ENCODE measurements at places on chromosomes 4 and X. TPM values are rescaled to one million over a fixed set of nuclear protein-coding genes. Genes with fewer than 3 reads are reported as not detected.

GRCh38 chr4:75708218-75708691, 16.1 kb upstream of the USO1 start:
- no peaks in the 10 kb centered on the region for H3K27me3 ChIP-seq
- no peaks in the 10 kb centered on the region for H3K36me3 ChIP-seq
- peaks cover 4% of the 10 kb centered on the region for H3K4me1 ChIP-seq
- DNase-seq: peak; percentile 79

GRCh38 chr4:99447079-99447478, 11.9 kb upstream of the ADH7 start:
- H3K36me3 ChIP-seq: no peaks in the 10 kb centered on the region
- peaks cover 2% of the 10 kb centered on the region for H3K27me3 ChIP-seq
- DNase-seq: no peak
- H3K4me3 ChIP-seq: no peak overlapping the region
- no peaks in the 10 kb centered on the region for H3K4me1 ChIP-seq

Gene SRPX
- not detected for polyA plus RNA-seq

Gene LDB2
- polyA plus RNA-seq: not detected

DNA sequence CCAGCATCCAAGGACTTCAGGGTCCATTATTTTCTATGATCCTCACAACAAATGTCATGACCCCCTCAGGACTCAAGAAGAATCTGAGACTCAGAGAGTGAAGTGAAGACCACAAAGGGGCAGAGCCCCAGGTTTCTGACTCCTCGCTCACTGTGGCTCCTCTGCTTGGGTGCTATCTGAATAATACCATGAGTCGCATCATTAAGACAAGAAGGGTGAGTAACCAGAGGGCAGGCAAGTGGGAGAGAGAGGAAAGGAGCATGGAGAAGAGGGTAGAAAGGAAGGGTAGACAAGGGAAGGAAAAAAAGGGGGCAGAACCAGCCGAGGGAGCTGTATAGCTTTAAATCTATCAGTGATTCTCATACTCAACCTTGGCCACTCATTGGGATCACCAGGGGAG, 15.5 kb upstream of the HSD17B10 start:
- H3K36me3 ChIP-seq: no peaks in the 10 kb centered on the region
- no peaks in the 10 kb centered on the region for H3K4me1 ChIP-seq
- H3K27me3 ChIP-seq: no peaks in the 10 kb centered on the region
- no peak overlapping the region for H3K27ac ChIP-seq
- no peak for DNase-seq

- no peaks in the 10 kb centered on the region for H3K36me3 ChIP-seq
- H3K4me3 ChIP-seq: no peak overlapping the region
- no peak overlapping the region for H3K27ac ChIP-seq
- H3K27me3 ChIP-seq: no peaks in the 10 kb centered on the region
Observed at GRCh38 chrX:94524867-94525266, 850.9 kb downstream of the FAM133A start.

Gene SLIT2
- polyA plus RNA-seq: not detected

- H3K36me3 ChIP-seq: no peaks in the 10 kb centered on the region
Observed at GRCh38 chr4:18297684-18298083, 276.1 kb upstream of the LCORL start.

Gene HTATSF1
- polyA plus RNA-seq: 67.9 TPM

All from naive thymus-derived CD8-positive, alpha-beta T cell (primary cell).